Stimulated activated CD4-positive, alpha-beta T cell treated with anti-CD3 and anti-CD28 coated beads, Interleukin-2, amount 100 ng/mL, for 48 hours (primary cell): ENCODE measurements at places on chromosomes 7 and 10.

DNA sequence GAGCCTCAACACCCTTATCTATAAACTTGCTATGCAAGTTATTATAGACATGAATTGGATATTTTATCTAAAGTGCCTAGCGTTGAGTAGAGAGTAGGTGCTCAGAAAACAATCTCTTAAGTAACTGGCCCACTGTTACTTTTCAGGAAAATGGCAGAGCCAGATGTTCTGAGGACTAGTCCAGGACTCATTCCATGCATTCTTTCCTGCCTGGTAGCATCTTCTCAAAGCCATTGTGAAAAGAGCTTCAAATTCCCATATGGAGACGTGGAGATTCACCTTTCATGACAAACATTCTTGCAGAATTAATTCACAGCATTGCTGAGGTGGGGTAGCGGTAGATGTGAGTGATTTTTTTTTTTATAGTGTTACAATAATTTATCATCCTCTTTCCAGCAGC is 35.9 kb upstream of the ITPRID1 start:
- no peak for DNase-seq

DNA sequence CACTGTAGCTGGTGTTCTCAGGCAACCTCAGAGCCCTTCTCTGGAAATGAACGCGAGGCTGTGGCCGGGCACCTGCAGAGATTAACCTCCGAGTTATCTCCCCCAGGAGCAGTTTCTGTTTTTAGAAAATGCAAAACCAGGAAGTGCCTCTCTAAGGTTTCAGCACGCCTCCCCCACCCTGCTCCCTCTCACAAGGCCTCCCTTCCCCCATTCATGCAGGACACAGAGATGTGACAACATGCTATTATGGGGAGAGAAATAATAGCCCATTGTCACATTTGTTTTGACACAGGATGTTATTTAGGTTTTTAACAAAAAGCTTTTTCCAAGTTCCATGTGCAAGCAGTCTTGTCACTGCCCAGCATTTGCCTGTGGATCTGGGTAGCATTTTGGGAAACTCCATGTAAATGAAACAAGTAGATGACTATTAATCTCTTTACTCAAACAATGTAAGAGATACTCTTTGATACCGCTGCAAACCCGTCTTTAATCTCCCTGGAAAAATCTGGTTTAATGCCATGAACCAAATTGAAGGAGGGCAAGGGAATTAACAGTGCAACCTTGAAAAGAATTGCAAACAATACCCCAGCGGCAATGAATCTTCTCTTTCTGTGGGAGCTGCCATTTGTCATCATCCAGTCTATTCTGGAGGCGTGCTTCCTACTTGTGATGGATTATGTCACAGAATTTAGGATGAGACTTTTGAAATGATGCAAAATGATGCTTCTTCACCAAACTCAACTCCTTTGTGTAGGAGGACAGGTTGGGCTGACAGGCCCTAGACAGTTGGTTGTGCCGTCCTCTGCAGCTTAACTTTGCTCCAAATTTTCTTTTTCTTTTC is 86.5 kb upstream of the NMT2 start:
- peak; percentile 4 for DNase-seq

DNA sequence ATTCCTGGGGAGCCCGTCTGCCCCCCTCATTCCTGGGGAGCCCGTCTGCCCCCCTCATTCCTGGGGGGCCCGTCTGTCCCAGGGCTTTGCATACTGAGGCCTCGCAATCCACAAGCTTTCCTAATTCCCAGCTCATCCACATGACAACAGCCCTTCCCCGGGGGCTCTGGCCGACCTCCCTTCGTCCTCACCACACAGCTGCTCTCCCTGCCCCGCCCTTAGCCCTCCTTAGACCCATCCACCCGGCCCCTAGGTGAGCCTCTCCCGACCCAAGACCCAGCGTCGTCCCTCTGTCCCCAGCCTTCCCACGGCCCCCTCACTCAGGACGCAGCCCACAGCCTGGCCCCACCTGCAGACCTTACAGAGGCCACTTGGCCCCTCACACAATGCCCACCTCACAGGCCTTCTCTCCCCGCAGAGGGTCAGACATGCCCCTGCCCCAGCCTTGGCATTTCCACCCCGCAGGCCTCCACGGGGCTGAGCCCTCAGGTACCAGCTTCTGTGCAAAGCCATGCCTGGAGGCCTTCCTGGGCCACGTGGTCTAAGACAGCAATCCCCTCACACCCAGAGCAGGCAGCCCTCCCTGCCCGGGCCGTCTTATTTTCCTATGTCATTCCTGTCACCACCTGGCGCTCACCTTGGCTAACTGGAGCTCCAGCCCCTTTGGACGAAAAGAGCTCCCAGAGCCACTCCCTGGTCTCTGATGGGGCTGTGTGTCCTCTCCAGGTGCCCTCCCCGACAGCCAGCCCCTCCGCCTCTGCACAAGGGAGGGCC is 3.5 kb upstream of the FAM20C start:
- no peak for DNase-seq

DNA sequence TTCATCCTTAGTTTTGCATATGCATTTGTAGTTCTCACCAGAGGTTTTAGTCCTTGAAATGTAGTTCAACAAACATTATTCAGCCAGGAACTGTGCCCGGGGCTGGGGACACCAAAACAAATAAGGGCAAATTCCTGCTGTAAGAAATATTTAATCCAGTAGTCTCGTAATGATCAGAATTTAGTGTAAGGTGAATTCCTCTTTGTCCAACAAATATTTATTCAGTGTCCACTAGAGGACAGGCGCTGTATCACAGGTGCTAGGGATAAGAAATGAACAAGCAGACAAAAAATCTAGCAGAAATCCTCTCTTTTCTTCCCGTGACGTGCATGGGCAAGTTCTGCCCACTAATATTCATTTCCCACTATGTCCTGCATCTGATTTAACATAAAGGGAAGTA is 17.6 kb downstream of the LGI1 start:
- no peak for DNase-seq

GRCh38 chr10:24382979-24383663 is 174.2 kb downstream of the KIAA1217 start:
- DNase-seq = peak; percentile 3

DNA sequence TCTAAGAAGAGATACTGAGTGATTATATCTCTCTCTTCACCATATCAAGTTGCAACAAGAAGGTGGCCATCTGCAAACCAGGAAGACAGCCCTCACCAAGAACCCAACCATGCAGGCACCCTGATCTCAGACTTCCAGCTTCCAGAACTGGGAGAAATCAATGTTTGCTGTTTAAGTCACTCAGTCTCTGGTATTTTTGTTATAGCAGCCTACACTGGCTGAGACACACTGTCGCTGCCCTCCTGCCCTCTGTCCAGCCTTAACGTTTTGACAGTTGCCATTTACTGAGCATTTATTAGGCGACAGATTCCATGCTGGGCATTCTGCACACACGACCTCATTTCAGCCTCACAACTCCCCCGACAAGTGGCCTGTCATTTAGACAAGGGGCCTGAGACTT is 9.5 kb upstream of the HMX3 start:
- DNase-seq = no peak

- no peak for DNase-seq
Observed at GRCh38 chr10:102593074-102593803, 51.0 kb upstream of the TRIM8 start.

DNA sequence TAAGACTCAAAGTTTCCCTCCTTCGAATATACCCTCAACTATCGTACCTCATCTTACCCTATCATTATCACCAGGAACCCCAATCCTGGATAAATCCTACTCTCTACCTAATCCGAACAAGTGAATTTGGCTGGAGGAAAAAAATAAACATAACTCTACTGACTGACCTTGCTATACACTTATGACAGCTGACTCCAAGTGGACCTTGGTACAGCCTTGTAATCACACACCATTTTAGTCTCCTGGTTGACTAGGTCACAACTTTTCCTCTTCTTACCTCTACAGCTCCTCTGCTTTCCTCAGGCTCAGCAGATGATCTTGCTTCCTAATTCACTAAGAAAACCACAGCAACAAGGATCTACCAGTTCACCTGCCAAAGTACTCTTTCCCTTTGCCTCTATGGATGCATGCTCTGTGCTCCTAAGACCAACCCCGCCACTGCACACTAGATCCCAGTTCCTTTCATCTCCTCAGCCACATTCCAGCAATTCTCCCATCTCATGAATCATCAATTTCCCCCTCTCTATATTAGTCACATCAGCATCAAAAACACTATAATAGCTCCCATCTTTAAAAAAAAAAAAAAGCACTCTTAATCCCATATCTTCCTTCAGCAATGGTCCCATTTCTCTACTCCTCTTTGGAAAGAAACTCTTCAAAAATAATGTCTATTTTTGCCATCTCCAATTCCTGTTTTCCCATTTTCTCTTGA is 35.5 kb downstream of the COA1 start:
- DNase-seq = no peak

GRCh38 chr10:133129071-133129858 is 30.8 kb upstream of the KNDC1 start:
- DNase-seq = no peak

GRCh38 chr7:39062811-39063210 is 85.1 kb downstream of the POU6F2 start:
- no peak for DNase-seq

DNA sequence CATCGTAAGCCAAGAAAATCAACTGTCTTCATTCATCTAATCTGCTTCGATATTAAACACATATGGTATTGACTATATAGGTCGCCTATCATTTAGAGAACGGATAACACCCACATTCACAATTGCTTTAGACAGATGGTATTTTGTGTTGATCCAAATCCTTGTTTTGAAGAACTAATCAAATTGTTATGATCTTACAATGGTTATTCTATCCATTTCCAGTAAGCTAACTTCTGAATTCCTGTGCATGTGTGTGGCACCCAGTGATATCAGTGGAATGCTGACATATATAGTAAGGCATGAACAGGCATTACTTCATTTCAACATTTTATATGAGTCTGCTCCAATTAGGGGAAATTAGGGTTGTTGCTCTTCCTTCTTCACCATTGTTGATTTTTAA is 98.8 kb downstream of the SEMA3E start:
- DNase-seq = no peak

GRCh38 chr7:15556339-15557105 is 5.3 kb downstream of the AGMO start:
- DNase-seq = no peak

DNA sequence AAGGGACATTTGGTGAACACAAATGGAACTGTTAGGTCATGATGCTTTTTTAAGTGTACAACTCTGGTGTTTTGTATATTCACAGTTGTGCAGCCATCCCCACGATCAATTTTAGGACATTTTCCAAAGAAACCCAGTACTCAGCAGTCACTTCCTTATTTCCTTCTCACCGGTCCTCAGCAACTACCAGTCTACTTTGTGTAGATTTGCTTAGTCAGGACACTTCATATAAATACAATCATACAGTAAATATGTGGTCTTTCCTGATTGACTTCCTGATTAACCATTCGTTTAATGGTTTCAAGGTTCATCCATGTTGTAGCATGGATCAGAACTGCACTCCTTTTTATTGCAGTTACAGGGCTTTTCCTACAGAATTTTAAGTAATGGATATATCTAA is 14.4 kb downstream of the SGPL1 start:
- DNase-seq = no peak

GRCh38 chr7:26991796-26992195 is 104.0 kb downstream of the HOXA1 start:
- no peak for DNase-seq

DNA sequence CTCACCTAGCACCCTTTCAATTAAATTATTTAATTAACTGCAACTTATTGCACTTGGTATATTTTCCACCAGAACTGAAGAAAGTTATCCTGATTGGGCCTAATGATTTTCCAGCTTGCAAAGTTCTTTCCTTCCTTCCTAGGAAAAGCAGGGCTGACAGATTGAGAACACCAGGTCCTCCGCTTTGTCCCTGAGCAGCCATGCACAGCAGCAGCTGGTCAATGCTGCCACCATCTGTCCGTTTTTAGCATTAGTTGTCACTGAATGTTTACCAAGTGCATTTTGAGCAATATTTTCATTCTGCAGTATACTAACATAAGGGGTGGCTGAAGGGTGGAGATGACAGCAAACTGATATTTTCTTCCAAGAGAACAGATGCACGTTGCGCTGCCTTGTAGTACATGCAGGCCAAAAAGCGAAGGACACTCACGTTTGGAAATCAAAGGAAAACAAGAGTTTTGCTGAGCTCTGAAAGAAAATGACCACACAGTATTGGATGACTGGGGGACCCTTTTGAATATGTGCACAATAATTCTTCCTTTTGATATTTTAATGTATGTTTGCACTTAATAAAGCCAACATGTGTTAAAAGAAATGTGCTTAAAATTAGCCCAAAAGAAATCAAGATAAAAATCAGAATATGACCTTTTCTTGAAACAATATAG is 248.8 kb upstream of the PTN start:
- DNase-seq = peak; percentile 1

DNA sequence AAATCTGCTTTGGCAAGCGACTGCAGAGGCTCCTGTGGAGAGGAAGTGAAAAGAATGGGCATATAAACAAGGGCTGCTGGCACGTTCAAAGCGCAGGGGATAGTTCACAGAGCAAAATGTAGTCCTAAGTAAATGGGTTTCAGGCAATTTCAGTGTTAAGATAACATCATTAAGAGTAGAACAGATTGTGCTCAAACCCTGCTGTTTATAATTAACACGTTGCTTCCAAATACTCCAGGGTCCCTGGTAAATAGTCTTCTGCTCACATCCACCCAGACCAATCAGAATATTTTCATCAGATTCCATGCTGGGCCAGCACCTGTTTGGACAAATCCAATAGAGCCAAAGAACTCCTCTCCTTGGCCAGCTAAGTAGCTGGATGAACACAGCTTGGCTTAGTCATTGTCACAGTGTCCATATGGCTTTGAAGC is 81.4 kb downstream of the ORC5 start:
- no peak for DNase-seq

DNA sequence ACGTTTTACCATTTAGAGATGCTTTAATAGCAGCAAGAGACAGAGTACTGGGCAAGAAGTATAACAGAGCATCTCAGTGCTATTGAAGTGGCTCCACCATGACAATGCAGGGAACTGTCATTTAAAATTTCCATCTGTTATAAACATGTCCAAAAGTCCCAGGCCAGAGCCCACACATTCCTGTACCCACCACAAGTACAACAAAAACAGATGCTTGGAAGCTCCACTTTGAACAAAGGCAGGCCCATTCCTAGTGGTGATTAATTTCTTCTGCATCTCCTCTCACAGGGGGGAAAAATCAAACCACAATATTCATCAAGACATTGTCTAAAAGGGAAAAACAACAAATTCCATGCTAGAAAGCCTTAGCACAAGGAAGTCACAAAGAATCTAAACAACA is 627.9 kb downstream of the PARD3 start:
- no peak for DNase-seq

GRCh38 chr7:93011351-93012294 is 106.2 kb downstream of the SAMD9 start:
- no peak for DNase-seq

- no peak for DNase-seq
Observed at GRCh38 chr10:70509757-70510147, 31.2 kb downstream of the PALD1 start.

DNA sequence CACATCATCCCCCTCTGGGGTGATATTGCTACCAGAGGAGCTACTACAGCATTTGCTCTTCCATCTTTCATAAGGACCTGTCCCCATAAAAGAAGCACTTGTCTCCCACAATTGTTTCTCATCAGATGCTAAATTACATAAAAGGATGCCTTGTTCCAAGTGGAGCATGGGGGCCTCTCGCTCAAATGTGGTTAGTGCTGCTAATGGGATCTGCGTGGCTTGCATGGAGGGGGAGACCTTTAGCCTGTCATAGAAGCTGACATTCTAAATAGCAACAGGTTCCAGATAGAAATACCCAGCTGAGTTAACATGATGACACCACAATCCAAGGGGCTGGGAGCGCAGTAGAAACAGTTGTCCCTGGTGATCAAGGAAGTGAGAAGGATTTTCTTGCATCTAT is 257.9 kb downstream of the SFMBT2 start:
- no peak for DNase-seq

- no peak for DNase-seq
Observed at GRCh38 chr7:78714356-78714755, 739.1 kb downstream of the MAGI2 start.
